ENCODE measurements at places on chromosomes 1 and 21.

GRCh38 chr1:245876586-245876985, 630.5 kb downstream of the SMYD3 start:
- no peak for DNase-seq

- no peak for DNase-seq
Observed at GRCh38 chr1:45945426-45945825, 142.0 kb downstream of the MAST2 start.

GRCh38 chr1:23777979-23778814, at the start of gene PITHD1:
PITHD1 (plus strand) TSS chr1:23778418; CDS start chr1:23778516, 98 bp downstream.
- DNase-seq = peak; percentile 43

GRCh38 chr21:18245464-18245967, 883 bp downstream of the CHODL start:
- DNase-seq = no peak

DNA sequence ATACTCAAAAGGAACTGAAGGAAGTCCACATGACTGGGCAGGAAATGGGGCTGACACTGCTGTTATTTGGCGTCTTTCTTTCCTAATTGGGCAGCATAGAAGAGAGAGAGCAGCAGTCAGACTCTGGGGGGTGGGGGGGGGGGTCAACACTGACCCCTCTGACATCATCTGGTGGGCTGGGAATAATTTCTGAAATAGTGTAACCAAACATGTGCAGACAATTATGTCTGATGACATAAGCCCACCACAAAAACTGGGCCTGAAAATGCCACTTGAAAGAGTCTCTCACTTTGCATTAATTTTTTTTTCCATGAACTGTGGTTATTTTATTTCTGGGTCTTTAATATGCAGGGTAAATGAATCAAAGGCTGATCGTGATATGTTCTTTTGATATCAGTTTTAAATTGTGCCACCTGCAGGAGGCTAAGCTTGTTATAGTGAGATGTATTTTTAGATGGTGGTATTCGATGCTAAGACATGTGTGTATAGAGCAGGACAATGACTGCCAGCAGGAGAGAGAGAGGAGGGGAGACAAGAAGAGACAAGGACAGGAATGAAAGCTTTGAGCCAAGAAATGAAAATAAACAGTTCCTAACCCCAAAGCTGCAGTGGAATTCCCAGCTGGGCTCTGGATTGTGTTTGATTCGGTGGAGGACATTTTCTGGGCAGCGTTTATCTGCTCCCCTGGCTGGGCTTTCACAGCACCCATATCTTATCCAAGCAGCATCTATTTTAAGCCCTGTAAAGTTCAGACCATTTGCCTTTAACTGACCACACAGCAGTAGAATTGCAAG, 264.7 kb downstream of the PBX1 start:
- DNase-seq = no peak

DNA sequence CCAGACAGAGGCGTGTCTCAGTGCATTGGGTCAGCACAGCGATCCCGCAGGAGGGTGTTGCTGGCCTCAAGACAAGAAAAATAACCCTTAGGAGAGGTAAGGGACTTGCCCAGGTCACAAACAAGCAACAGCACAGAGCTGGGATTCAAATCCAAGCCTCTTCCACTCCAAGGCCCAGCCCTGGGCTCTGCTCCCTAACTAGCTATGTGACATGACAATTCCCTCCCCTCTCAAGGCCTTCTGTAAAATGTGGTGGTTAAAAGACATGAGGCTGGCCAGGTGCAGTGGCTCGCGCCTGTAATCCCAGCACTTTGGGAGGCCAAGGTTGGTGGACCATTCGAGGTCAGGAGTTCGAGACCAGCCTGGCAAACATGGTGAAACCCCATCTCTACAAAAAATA, 28.1 kb upstream of the LAPTM5 start:
- no peak for DNase-seq

DNA sequence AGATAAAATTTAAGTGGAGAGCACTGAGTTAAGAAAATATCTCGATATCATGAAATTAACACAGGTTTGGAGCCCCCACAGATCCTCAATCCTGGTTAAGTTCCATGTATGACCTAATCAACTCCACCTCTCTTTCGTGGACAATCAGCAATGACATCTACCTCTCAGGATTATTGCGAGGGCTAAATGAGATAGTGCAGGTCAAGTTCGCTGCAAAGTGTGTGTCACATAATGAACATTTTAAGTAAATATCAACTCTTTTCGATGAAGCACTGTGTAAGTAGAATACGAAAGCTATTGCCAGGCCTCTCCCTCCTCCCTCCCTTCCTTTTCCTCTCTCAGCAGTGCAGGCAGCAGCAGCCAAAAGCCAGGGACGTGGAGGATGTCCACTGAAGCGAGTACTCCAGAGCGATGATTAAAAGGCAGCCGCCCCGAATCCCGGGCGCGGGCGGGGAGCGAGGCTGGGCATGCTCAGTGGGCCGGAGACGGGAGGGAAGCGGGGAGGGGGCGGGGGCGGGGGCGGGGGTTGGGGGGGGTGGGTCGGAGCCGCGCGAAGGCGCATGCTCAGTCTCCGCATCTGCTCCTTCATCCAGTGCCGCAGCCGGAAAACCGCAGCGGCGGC, at the start of gene CAMSAP2:
CAMSAP2 (plus strand) TSS at position 567 of the 622 bp plus-strand sequence. CDS start 935 bp downstream, outside the sequence.
- DNase-seq = peak; percentile 30

- no peak for DNase-seq
Observed at GRCh38 chr1:219220945-219221344, 47.3 kb downstream of the LYPLAL1 start.

- no peak for DNase-seq
Observed at GRCh38 chr1:187244623-187245022, 415.9 kb downstream of the PLA2G4A start.

DNA sequence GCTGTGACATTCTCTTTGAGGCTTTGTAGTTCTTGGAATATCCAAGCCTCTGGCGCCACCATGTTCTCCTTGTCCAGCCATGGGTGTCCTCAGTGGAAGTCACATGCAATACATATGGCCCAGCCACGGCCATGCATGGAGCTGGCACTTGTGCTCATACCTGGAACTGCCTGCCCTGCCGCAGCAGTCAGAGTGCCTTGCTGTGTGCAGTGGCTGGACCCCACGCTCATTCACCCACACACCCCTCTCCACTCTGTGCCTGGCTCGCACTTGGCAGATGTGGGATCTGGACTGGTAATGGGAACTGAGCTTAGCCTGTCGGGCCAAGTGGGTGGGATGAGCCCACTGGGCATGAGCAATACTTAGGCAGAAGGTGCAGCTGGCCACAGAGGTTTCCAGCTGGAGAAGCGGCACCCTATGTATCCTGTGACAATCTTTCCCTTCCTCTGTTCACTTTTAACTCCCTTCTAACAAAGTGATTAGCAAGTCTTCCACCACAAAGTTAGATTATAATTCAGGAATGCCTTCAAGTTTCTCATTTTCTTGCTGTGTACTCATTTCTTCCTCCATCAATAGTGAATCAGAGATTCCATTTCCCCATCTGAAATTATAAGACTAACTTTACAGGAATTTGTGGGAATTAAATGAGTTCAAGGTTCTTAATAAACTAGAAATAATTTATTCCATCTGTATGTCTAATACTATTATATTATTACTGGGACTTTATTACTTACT, 351.6 kb upstream of the NCAM2 start:
- no peak for DNase-seq

DNA sequence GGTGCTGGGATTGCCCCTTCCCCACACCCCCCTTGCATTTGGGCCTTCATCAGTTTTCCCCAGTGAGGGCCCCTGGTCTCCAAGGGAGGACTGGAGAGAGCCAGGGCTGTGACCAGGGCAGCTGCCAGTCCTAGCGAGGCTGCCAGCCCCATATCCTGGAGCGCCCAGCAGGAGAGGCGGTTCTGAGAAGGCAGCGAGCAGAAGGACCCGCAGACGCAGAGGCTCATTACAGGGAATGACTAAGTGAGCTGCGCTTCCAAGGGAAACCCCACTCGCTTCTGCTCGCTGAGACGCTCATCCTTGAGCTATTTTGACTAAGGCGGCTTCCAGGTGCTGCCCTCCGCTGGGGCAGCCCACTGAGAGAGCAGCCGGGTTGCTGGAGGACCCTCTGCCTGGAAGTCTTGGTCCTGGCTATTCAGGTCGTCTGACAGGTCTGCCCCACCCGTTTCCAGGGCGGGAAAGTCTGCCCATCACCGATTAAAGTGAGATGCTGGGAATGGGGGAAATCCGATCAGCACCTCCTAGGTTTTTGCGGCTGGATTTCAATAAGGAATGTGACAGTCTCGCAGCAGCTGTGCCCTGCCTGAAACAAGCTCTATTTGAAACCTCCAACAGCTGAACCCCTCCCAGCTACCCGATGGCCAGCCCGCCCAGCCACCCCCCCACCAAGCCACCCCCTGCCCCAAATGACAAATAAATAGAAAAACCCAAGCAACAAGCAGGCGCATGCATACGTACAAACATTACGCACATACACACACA, 2.8 kb downstream of the KCNN3 start:
- no peak for DNase-seq

DNA sequence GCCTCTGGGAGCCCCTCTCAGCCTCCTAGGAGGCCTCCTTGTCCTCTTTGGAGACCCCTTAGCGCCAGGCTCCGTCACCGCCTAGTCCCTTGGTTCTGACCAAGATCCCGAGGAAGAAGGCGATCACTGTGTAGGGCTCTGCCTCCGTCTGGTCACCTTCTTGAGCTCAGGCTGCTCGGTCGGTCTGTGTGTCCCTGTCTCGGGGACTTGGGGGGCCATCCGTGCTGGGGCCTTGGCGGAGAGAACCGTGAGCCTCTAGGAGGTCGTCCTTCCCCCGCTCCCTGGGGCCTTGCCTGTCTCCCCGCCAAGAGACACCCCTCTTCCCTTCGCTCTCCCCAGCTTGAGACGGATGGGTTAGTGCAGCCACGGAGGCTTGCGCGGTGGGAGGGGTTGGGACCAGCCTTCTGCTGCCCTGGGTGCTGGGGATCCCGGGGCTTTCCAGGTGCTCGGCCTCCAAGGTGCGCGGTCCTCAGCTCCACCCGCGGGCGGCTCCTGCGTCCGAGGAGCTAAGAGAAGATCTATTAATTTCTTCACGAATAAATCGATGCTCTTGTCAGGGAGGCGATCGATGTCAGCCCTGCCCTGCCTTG, 701 bp upstream of the INSRR start:
- DNase-seq = no peak

GRCh38 chr21:19181604-19182140, 778.1 kb upstream of the TMPRSS15 start:
- no peak for DNase-seq

GRCh38 chr1:209431813-209432442, 151.6 kb upstream of the CAMK1G start:
- no peak for DNase-seq

- DNase-seq = no peak
Observed at GRCh38 chr1:184867866-184868689, 106.2 kb downstream of the NIBAN1 start.

GRCh38 chr1:30664103-30664755, 59.2 kb downstream of the MATN1 start:
- DNase-seq = no peak

DNA sequence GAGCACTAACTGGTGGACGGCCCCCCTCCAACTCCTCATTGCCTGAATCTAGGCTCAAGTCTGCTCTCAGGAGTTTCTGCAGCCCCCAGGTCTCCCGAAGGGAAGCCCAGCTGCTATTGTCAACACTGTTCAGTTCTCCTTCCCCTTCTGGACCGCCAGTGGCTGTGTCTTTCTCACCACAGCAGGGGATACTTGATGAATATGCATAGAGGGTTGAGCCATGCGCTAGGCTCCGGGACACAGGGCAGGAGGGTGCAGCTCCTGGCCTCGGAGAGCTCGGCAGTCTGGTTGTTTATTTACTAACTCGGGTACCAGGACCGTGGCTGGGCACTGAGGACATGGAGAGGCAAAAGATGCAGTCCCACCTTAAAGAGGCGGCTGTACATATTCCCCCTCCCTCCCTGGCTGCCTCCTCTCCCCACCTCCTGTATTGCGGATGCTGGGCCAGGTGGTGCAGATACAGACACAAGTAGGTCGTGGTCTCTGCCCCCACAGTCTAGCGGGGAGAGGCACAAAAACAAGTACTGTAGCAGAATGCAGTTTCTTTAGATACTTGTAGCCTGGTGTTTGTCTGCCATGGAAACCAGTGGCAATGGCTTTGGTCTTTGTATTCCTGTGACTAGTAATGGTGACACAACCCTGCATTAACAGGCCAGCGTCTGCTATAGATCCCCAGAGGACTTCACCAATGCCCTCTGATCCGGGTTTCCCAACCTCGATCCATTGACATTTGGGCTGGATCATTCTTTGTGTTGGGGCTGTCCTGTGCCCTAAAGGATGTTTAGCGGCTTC, 26.2 kb downstream of the ARHGEF10L start:
- DNase-seq = no peak

- DNase-seq = no peak
Observed at GRCh38 chr21:46284733-46285132, 678 bp downstream of the MCM3AP start.

GRCh38 chr1:33893147-33893830, 29.4 kb downstream of the HMGB4 start:
- no peak for DNase-seq

- no peak for DNase-seq
Observed at GRCh38 chr1:53076165-53076564, 14.2 kb downstream of the PODN start.

DNA sequence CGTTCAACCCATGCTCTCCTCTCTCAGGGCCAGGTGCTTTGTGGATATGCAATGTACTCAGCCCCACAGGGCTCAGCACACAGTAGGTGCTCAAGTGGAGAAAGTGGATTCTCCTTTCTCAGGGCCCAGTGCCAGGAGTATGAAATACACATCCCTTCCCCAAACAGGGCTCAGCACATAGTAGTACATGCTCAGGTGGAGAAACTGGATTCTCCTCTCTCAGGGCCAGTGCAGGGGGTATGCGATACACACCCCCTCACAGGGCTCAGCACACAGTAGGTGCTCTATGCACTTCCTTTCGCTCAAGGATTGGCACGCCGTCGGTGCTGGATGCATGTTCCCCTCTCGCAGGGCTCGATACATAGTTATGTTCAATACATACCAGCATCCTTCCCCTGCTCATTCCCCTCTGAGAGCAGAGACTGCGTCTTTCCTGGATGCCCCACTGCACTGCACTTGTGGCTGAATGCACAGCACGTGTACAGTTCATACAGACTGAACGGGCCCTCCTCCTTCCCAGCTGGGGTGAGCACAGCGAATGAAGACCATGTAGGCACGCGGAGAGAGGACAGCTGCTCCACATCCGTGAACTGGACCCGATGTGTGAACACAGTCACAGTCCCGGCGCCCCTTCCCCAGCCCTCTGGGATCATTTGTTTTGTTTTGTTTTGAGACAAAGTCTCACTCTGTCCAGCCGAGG, 16.6 kb upstream of the DISP3 start:
- no peak for DNase-seq

- DNase-seq = no peak
Observed at GRCh38 chr1:240245629-240246020, 153.9 kb downstream of the FMN2 start.

GRCh38 chr1:54996869-54997710, 1.6 kb upstream of the BSND start:
- no peak for DNase-seq
